ENCODE measurements at places on chromosomes 7 and 10.

DNA sequence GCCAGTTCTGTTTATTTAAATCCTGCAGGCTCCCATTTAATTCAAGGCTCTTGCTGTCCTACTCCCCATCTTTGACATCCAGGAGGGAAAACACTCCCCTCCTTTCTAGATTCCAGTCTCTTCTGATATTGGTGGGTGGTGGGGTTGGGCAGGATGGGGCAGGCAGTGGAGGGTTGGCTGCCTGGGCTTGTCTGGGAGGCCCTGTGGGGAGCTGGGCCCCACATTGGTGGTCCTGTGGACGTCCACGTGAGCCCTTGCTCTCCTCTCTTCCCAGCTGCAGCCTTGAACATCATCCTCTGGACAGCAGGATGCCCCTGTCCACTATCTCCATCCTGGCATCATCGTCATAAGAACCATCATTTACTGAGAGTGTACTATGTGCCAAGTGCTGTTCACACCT, 108.9 kb upstream of the PCBD1 start:
- no peak for DNase-seq

- no peak for DNase-seq
Measured at GRCh38 chr10:48503293-48503911, 101.5 kb downstream of the ARHGAP22 start.

DNA sequence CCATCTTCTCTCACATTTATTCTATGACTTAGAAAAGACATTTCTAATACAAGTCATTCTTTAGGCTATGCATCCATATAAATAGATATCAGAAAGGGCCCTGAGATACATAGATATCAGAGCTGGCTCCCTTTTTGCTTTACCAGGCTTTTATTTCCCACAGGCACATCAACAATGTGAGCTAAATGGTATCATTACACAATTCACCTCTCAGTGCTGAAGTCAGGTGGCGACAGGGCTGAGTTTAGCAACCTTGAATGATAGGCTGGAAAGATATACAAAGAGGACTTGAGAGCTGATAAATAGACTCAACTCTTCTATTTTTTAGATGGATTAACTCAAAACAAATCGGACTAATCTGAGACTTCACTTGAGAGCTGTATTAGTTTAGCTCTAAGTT, 189.2 kb upstream of the COL1A2 start:
- no peak for DNase-seq

DNA sequence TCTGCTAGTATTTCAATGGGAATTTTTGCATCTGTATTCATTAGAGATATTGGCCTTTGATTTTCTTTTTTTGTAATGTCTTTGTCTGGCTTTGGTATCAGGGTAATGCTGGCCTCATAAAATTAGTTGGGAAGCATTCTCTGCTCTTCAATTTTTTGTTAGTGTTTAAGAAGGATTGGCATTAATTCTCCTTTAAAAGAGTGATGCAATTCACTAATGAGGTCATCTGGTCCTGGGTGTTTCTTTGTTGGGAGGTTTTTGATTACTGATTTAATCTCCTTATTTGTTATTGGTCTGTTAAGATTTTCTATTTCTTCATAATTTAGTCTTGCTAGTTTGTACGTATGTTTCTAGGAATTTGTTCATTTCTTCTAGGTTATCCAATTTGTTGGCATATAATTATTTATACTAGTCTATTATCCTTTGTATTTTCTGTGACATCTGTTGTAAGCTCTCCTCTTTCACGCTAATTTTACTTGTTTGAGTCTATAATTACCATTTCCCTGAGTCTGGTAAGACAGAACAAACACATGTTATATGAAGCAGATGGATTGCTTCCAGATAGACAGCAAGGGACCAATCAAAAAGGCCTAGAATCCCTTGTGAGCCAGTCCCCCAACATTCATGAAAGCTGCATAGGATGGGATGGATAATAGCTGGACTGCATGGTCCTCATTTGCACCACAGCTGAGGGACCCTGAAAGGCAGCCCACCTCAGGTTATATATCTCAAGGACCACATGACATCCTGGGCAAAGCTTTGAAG, 54.4 kb downstream of the MTPAP start:
- DNase-seq, result no peak

- DNase-seq, result no peak
Measured at GRCh38 chr10:128934492-128934891, 532.5 kb upstream of the MGMT start.

DNA sequence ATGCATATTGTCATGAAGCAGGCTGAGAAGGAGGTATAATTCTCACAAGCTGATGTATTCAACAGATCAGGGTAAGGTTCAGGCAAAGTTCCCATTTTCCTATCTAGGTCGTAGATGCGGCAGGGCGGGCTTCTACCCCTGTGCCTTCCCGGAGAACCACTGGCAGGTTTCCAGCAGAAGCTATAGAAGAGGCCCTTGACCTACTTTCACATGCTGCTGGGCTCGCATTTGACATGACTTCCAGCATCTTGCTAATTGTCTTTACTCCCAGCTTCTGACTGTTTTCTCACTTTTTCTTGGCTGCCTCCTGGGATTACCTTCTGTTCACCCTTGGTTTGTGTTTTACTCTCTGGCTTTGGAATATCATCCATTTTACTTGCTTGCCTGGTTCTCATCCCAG, 32.6 kb upstream of the ORC5 start:
- DNase-seq, result no peak

DNA sequence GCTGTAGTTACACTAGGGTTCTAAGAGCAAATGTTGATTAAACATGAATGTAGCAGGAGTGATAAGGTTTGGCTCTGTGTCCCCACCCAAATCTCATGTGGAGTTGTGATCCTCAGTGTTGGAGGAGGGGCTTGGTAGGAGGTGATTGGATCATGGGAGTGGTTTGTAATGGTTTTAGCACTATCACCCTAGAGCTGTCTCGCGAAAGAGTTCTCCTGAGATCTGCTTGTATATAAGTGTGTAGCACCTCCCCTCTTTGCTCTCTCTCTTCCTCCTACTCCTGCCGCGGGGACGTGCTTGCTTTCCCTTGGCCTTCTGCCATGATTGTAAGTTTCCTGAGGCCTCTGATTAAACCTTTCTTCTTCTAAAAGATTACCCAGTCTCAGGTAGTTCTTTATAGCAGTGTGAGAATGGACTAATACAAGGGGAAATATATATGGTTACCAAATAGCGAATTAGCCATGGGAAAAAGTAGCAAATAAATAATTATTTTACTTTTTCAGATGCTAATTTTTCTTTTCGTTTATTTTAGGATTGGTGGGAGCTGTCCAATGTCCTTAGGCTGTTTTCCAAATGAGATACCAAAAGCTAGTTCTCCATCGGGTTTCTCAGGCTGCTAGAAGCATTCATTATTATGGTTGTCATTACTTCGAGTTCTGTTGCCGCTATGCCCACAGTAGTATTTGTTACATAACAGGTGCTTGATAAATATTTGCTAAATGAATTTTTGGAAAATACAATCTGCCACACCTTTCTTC, 58.7 kb downstream of the PTEN start:
- no peak for DNase-seq

- DNase-seq, result no peak
Measured at GRCh38 chr10:25824050-25824449, 110.0 kb upstream of the MYO3A start.

GRCh38 chr7:155353256-155353897, 55.7 kb downstream of the INSIG1 start:
- no peak for DNase-seq

DNA sequence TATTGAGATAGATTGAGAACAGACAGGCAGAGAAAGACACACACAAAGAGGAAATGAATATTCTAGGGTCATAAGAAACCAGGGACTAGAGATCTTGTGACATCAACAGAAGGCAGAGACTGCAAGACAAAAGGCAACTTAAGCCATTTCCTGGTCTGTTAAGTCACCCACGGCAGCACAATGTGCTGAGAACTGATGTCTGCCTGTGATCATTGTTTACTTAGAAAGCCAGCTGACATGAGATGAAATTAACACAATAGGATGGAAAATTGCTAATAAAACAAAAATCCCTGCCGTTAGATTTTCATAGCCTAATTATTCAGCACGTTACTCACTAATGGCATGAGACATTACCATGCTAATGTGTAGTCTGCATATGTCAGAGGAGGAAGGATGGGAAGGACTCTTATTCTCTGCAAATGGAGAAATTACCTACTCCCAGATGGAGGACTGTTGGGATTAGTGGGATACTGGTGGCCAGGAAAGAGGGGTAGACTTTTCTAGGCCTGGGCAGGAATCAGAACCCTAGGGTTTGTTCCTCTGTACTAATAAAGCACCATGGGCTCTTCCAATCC, 191.3 kb upstream of the PODXL start:
- DNase-seq, result no peak

DNA sequence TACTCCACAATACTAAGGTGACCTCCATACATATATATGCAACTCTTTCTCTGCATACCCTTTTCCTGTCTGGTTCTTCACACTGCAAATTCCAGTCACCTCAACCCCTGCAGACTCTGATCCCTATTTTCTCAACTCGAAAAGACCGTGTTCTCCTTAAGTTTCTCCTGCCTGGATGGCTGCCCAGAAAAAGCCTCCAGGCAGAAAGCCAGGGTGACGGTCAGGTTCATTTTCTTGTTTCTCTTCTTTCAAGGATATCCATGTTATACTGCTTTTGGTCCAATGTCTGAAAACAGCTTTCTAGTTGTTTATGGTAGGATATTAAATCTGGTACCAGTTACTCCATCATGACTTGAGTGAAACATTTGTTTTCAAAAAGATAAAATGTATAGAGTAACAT, 267.8 kb upstream of the MYO3A start:
- no peak for DNase-seq

- DNase-seq, result no peak
Measured at GRCh38 chr7:148884049-148884298, at the start of gene EZH2. TSS of gene EZH2 (minus strand) at chr7:148884291. CDS start at chr7:148847298, 36,993 bp downstream.

- no peak for DNase-seq
Measured at GRCh38 chr7:84196084-84196503, 1.5 kb upstream of the SEMA3A start.

DNA sequence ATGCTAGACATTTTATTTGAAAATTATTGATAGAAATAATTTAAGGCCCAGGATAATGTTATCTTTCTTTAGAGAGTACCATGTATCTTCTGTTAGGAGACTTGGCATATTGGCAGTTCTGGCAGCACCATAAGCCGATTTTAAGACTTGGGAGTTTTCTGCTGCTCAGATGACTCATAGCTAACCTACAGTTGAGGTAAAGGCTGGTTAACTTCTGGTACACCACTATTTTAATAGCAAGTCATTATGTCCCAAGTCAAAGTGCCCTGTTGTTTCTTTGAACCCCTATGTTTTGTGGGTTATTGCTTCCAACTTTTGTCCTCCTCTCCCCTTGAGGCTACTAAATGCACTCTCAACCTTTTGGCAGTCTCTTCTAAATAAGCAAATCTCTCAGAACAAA, 25.2 kb downstream of the ATRNL1 start:
- DNase-seq, result no peak

GRCh38 chr7:15600298-15600697, 38.5 kb upstream of the AGMO start:
- no peak for DNase-seq

- no peak for DNase-seq
Measured at GRCh38 chr10:85548034-85548433, 818.6 kb downstream of the GRID1 start.

DNA sequence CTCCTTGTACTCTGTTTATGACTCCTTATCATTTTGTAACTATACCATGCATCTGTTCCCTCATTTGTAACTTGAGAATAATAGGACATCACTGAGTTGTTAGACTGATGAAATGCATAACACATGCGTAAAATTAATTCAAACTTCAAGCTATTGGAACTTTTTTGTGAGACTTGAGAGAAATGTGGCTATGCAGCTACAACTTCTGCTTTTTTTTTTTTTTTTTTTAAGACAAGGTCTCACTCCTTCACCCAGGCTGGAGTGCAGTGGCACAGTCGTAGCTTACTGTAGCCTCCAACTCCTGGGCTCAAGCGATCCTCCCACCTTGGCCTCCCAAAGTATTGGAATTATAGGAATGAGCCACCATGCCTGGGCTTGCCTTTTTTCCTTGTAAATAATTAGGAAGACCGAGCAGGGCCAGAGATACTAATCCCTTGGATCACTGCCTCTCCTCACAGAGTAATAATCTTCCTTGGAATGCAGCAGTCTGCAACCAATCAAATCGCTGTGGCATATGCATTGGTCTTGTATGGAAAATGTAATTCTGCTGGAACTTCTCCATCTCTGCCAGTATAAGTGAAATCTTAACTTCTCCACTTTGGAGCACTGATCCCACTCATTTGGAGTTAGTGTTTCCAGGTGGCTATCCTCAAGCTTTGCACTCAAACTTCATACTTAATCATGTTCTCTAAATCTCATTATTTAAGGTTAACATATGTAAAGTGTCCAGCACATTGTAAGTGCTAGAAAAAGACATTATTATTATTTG, 2.0 kb upstream of the PANK1 start:
- no peak for DNase-seq

GRCh38 chr10:110843031-110843430, 28.7 kb upstream of the PDCD4 start:
- DNase-seq, result no peak

GRCh38 chr10:92265687-92266258, 25.1 kb downstream of the CPEB3 start:
- DNase-seq, result no peak

GRCh38 chr7:152078786-152079185, 53.3 kb downstream of the GALNT11 start:
- DNase-seq, result no peak

- no peak for DNase-seq
Measured at GRCh38 chr7:35526645-35527044, 168.3 kb downstream of the HERPUD2 start.

DNA sequence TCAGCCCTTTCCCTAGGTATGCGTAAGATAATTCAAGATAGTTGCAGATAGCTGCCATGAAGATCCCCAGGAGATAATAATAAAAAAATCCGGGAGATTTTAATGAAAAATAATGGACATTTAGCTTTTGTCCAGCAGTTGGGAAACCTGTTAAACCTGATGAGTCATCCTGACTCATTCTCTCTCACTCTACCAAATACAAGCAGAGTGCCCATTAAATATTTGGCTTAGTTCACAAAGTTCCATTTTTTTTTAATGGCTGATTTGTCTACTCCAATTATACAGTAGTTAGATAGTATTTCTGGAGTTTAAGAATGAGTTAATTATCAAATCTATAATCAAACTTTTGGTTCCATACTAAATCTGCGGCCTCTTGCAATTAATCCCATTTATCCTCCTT, 2.1 kb upstream of the SHTN1 start:
- no peak for DNase-seq

DNA sequence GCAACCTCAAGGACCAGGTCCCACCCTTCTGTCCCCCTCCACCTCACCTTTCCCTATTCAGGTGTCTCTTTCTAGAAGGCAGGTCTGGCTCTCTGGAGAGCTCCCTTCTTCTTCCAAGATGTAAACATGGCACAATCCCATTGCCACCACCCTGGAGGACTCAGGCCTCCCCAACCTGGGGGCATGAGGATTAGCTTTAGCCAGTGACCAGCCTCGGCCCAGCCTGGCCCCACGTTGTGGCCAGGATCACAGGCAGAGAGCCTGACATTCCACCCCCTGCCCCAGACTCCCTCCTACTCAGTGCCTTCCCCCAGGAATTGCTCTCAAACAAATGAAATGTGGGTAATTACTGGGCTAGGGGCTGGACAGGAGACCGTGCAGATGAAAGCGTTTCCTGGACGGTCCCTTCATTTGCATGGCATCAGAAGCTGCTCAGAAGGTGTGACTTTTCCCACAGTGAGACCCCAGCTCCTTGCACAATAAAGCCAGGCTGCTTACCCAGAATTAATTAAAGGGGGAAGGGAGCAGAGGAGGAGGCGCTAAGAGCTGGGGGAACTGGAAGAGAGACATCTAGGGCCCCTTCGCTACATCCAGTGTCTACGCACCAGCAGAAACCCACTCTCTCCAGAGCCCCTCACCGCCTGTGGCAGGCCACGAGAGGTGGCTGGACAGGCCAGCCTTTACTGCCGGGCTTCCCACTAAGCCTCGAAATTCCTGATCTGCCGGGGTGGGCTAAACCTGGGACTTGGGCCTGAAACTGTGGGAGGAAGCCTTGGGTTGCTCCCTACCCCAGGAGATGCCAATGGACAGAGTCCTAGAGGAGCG, 7.7 kb downstream of the FGF8 start:
- DNase-seq, result no peak
